ENCODE measurements at places on chromosomes 4 and X. TPM values are rescaled to one million over a fixed set of nuclear protein-coding genes. Genes with fewer than 3 reads are reported as not detected.

DNA sequence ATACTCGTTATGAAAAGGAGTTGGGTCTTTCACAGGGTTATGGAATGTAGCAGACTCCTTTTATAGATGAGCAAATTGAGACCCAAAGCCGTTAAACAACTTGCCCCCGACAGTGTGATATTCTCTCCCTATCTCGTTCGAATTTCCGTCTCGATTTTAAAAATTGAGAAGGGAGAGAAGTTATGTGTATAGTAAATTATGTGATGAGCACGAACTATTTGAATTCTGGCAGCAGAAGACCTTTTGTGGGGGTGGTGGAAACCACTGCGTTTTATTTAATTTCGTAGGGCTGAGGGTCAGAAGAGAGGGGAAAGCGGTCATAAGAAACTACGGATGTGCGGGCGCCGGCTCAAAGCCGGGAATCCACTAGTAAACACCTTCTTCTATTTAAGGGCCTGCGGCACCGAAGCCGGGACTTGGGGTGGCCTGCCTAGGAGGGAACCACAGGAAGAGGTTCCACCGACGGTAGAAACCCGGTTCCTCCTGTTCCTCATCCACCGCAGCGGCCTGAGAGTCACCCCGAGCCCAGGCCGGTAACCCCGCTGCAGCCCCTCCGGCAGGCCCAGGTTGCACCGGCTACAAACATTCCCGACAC, 1.5 kb upstream of the DDX3X start:
- DNase-seq = peak; percentile 37

DNA sequence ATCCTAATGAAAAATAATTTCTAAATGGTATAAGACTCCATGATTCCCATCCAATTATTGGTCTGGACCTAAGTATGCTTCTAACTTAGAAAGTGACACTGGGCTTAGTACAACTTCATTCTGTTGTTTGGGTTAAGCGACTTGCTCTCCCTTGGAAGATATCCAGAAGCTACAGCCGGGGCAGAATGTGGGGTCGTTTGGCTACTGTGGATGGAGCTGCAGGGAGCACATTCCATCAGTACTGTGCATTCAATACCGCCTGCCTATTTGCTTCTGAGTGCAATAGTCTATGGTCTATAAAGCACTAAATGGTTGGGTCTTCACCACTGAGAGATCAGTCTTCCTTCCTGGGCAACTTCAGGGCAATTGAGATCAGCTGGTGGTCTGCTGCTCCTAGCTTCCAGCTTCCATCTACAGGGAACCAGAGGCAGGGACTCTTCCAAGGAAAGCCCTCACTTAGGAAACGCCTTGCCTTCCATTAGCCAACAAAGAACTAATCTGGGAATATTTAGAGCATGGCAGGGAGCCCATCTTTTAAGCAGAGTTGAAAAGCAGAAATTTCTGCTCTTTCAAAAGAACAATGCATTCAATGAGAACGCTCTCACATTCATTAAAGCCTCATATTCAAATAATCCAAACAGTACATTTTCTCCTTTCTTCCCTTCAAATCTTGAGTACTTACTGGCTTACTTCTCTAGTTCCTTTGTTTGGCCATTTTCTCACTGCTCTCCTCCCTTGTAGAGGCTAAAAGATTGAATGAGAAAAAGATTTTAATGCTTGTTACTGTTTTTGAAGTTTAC, 1049.9 kb upstream of the TENM3 start:
- no peak for DNase-seq

Gene IDS
- 52.6 TPM for total RNA-seq

DNA sequence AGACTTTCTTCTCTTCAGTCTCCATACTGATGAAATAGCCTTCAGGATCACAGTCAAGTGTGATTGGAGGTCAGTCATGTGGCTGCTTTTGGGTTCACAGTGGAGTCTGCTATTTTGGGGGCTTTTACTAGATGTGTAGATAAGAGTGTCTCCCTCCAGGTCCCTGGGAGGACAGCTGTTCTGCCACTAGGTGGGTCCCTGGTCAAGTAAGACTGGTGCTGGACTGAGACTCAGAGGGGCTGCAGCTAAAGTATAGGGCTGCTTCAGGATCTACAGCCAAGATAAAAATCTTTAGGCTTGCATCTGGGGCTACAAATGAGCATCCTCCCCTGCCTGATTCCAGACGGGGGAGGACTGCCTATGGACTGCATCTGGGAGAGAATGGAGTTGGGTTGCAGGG, 200.7 kb upstream of the ANKRD50 start:
- DNase-seq = no peak

DNA sequence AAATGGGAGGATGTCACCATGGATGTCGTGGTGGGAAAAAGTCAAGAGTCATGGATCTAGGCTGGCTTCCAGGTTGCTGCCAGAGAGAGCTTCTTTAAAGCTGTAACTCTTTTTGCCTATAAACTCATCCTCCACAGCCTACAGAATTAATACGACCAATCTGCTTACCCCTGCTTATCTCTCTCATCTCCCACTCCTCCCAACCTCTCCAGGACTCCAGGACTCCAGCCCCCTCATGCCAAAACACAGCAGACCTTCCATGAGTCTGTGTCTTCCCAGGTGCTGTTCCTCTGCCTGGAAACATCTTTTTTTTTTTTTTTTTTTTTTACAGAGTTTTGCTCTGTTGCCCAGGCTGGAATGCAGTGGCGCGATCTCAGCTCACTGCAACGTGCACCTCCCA, 15.3 kb upstream of the SLC10A4 start:
- DNase-seq = no peak

- no peak for DNase-seq
Measured at GRCh38 chr4:165184220-165184619, 23.1 kb upstream of the KLHL2 start.

DNA sequence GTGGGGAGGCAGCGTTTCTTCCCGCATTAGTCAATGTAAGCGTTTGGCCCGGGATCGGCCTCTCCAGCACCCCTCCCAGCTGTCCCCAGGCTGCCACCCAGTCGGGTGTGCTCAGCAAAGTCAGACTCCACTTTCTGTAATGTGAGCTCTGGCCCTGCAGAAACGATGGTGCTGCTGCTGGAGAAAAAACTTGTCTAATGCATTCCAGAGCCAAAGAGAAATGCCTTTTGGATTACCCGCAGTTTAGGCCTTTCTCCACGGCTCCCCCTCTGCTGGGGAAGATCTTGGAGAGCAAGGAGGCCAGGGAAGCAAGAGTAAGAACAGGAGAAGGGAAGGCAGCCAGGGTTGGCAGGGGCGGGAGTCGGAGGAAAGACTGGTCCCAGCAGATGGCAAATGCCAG, 55.2 kb downstream of the ELF4 start:
- DNase-seq = no peak

DNA sequence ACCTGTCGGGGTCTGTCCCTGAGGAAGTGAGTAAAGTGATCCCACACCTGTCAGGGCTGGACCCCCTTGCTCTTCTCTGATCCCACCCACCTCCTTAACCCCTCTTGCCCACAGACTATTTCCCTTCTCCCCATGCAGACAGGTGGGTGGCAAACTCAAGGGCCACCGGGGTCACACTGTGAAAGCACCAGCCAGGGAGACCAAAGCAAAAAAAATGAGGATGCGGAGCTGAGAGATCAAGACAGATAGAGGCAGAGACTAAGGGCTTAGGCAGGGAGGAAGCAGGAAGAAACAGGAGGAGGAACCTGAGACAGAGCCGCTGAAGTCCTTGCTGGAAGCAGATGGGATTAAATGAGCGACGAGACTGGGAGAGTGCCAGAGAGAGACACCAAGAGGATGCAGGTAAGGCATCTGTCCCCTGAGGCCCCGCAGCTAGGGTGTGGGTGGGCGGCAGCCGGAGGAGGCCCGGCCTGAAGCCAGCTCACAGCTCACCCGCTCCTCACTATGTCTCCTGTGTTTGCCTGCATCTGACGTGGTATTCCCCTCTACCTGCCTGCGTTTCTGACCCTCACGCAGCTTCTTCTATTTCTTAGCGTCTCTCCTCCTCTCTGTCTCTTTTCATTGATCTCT, 7.2 kb downstream of the TIMM17B start:
- DNase-seq = no peak

Data from activated CD4-positive, alpha-beta T cell treated with anti-CD3 and anti-CD28 coated beads, Interleukin-2, amount 10 ng/mL, durations not matched to agents 7 days and 5 days (primary cell).